ENCODE measurements at places on chromosomes 3 and 15.

- DNase-seq, result no peak
Measured at GRCh38 chr3:105254154-105254553, 112.6 kb upstream of the ALCAM start.

DNA sequence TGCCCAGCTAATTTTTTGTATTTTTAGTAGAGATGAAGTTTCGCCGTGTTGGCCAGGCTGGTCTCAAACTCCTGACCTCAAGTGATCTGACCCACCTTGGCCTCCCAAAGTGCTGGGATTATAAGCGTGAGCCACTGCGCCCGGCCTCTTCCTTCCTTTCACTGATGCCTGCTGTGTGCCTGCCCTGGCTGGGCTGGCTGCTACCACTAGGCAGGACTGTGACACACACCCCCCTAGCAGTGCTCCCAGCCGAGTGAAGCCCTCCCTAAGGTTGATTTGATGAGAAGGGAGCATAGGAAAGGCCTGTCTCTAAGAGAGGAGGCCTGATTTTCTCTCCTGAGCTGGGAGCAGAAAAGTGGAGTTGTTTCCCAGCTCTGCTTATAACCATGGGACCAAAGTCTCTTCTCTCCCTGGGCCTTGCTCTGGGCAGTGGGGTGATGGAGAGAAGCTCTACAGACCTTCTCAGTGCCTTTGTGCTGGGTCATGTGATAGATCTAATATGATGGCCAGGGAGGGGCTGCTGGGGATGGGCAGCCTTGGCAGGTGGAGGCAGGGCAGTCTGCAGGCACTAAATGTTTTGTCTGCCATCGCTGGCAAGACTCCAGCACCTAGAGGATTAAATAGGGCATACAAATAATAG, 20.1 kb upstream of the SFMBT1 start:
- no peak for DNase-seq

DNA sequence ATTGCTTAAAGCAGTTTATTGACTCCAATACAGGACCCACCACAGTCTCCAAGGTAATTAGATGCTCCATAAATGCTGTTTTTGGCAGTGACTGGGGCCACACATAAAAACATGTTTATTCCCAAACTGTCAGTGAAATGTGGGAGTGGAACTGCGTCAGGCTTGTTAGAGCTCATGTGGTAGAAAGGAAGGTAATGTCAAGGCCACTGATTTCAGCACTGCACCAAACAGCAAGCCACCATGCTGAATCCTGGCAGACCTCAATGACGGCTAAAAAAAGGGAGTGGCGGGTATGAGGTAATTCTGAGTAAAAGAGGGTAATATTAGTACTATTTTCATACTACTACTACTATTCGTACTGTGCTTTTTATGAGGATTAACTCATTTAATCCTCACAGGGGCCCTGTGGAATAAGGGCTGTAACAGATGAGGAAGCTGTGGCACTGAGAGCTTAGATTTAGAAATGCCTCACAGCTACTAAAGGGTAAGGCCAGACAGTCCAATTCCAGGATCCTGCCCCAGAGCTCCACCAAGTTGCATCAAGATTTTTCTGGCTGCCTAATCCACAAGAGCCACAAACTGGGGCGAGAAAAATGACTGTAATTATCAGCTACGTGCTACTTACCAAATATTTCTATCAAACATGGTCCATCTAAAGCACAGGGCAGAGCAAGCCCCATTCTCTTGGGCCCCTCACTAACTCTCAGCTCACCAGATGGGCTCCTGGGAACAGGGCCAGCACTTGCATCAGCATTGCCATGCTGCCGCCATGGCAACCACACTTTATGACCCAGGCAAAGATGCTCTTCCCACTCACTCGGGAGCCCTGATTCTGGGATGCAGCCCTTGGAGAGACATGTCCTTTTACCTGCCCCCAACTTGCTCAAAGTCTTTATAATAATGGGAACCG, 83.6 kb upstream of the SPATA12 start:
- no peak for DNase-seq

DNA sequence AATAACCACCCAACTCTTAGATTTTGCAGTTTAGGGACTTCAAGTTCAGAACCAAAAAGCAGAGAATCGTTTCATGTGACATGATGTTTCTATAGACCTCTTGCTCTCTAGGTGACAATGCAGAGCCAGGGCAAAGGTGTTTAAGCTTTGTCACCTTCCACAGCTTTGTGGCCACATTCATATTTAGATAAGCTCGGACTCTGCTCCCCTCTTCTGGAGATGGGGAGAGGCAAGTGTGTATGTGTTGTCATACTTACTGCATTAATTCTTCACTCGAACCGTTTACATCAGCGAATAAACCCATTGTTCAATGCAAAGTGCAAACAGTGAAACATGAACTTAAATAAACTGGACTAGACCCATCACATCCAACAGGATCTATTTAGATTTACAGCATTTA, 33.2 kb downstream of the ST3GAL6 start:
- no peak for DNase-seq

GRCh38 chr15:90300988-90301706, 35.7 kb downstream of the NGRN start:
- DNase-seq, result peak; percentile 17

GRCh38 chr3:297585-297984, 101.0 kb downstream of the CHL1 start:
- DNase-seq, result no peak

GRCh38 chr15:64507293-64507802, 47.0 kb downstream of the ZNF609 start:
- DNase-seq, result peak; percentile 4

- DNase-seq, result no peak
Measured at GRCh38 chr3:42228796-42229195, 37.2 kb downstream of the CCK start.

DNA sequence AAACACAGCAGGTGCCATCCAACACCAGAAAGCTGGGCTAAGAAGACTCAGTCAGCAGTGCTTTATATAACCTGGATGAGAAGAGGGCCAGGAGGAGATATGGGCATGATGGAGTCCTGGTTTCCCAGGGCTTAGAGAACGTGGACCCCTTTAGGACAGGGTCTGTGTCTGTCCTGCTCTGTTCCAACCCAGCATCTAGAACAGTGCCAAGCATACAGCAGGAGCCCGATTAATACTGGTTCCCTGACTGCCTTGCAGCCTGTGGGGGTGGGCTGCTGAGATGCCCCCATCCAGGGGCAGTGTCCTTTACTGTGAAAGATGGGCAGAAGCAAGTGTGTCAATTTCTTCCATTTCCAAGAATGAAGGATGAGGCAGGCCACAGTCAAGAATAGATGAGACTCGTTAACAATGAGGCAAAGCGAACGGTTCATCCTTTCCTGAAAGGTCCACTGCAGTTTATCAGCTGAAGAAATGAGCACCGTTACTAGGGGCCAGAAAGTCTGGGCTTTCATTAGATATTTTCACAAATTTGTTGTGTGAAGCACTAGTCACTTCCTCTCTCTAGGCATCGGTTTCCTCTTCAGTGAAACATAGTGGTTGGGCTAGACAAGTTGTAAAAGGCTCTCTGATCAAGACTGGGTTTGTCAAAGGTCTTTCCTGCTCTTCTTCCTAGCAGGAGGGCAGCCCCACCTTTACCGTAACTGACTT, 72.0 kb upstream of the HERC1 start:
- no peak for DNase-seq

DNA sequence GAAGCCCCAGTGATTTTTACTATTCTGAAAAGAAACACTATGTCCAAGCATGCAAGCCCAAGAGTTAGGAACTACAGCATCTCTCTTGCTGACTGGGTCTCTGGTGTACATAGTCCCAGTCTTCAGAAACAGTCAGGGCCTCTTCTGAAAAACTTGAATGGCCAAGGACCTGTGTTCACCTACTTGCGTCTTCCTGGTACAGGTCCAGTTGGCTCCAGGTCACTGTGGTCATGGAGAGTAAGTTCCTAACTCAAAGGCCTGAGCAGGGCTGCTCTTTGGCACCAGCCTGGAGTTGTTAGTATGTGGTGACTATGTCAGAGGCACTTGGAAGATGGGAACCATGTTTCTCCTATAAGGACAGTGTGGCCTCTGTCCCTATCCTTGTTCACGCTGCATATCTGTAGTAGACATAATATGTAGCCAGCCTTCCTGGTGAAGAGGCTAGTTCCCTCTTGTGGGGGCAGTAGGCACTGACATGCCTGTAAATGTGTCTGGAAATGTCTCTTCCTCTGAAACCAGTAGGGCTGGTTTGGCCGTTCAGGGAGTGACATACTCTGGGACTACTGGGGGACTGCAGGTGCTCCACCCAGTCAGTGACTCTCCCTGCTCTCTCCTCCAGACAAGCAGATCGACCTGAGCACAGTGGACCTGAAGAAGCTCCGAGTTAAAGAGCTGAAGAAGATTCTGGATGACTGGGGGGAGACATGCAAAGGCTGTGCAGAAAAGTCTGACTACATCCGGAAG, 2.6 kb upstream of the RBM15B start:
- DNase-seq, result no peak

DNA sequence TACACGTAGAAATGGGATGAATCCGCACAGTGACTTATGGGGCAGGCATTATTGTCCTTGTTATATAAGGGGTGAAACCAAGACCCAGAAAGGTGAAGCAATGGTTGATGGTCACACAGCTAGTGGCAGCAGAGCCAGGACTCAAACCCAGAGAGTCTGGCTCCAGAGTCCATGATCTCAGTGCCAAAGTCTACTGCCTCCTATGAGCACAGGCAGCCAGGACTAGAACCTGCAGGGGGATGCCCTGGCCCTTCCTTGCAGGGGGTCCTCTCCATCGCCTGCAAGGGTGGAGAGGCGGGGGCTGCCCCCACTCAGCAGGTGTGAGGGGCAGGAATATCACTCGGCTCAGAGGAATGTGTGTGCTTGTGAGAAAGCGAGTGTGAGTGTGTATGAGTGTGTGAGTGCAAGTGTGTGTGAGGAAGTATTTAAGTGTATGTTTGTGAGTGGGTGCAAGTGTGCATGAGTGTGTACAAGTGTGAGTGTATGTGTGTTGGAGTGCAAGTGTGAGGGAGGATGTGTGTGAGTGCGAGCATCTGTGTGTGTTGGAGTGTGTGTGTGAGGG, 44.7 kb downstream of the UMPS start:
- no peak for DNase-seq

DNA sequence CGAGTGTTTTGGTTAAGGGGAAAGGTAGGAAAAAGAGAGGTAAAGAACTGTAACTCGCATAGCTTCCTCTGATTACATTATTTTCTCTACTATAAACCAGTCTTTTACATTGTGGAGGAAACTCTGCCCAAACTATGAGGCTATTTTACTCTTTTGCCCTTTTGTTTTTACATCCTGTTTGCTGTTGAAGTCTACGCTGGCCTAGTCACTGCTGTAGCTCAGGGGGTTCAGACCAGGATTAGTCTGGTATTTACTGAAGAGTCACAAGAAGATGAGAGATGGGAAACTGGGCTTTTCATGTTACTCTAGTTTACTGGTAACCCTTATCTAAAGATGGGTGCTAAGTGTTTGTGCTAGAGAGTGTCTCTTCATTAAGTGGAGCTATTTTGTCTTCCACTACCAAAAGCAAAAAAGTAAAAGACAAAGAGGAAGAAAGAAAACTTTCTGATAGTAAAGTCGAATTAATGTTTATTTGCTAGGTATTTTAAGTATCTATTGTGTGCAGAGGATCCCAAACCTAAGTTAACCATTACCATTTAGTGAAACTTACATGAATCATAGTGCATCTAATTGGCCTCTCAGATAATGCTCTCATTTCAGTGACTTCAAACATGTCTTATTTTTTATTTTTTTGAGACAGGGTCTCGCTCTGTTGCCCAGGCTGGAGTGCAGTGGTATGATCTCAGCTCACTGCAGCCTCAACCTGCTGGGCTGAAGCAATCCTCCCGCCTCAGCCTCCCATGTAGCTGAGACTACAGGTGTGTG, 10.9 kb downstream of the RARB start:
- no peak for DNase-seq

DNA sequence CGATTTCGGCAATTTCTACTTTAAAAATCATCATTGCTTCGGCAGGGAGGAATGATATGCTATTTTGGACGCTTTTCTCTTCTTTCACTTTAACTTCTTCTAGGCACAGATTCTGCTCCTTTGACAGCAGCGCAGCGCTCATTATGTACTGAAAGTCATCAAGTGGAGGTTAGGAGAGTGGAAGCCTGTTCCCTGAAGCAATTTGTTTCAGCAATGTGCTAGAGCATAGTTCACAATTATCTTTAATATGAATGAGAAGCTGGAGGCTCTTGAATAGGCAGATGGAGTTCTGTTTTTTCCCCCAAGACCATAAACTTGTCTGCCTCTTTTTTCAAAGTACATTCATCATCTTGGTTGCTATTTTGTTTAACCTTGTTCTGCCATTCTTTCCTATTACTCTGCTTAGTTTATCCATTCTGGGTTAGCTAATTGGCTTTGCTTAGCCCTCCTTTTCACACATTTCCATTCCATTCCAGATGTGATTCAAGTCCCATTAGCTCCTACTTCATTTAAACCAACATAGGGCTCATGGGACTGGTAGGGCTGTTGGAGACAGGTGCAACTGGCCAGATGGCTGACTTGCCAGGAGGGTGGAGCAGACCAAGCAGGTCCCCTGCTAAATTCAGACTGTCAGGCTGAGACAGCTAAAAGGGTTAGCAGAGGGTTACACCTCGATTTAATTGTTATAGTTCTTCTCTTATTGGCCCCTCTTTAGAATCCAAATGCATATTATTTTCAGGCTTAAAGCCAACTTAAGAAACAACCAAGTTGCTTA, 534.7 kb upstream of the CBLB start:
- DNase-seq, result no peak

DNA sequence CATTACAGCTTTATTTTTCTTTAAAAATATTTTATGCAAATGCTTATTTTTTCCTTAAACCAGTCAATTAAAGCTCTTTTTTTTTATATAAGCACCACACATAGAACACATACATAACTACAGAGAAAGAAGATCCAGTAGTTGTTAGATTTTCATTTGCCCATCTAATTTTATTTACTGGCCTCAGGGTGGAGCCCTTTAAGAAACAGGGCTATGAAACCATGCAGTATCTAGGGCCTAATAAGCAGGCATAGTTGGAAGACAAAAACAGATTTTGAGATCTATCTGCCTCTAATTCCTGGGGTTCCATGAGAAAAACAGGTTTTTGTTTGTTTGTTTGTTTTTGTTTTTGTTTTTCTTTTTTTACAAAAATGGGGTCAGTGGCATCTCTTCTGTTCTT, 120.6 kb downstream of the BCHE start:
- DNase-seq, result no peak

- no peak for DNase-seq
Measured at GRCh38 chr3:75983609-75984290, 198.4 kb upstream of the ZNF717 start.

GRCh38 chr3:139676108-139676507, 1.7 kb downstream of the NMNAT3 start:
- DNase-seq, result no peak

DNA sequence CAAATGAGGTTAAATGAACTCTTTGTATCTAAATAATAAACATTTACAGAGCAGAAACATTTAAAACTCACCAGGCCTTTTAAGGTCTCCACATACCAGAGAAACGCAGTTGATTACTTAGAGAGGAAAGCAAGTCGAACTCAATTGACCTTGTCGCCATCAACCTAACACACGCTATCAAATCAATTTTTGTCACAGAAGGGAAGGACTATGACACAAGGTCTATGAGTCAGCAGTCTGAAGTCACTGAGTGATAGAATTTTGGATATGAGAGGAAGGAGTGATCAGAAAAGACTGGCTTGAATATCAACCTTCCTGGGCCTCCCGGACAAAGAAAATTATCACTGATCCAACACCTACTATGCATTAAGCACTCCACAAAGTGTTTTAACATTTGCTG, 514.4 kb upstream of the ZNF385D start:
- DNase-seq, result no peak

Measured in stimulated activated CD8-positive, alpha-beta memory T cell treated with anti-CD3 and anti-CD28 coated beads, Interleukin-4, amount 100 ng/mL, for 4 hours (primary cell).